ENCODE measurements at places on chromosomes 12 and 14.

GRCh38 chr12:123118497-123118896 lies 32.4 kb downstream of the PITPNM2 start:
- no peak for DNase-seq

DNA sequence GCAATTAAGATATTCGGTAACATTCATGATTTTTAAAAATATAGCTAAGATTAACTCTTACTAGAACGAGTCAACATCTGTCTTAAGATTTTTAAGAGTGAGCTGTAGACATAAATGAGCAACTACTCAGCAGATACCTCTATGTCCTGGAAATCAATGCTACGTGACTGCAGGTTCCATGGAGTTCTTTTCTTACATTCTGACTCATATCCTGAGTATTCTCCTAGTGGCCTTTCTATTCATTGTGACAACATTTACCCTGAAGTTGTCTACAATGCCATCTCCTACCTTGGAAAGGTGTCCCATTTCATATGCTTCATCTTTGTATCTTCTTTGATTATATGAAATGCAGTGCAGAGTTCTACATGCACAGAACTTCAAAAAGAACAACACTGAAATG lies 59.9 kb downstream of the PKP2 start:
- DNase-seq = no peak

DNA sequence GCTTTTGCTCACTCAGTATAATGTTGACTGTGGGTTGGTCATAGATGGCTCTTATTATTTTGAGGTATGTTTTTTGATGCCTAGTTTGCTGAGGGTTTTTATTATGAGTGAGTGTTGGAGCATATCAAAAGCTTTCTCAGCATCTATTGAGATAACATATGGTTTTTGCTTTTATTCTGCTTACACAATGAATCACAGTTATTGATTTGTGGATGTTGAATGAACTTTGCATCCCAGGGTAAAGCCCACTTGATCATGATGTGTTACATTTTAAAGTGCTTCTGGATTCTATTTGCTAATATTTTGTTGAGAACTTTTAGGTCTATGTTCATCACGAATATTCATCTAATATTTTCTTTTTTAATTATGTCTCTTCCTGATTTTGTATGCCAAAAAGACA lies 1260.3 kb downstream of the TMEM121 start:
- no peak for DNase-seq

GRCh38 chr12:65881965-65882413 lies 57.7 kb downstream of the HMGA2 start:
- no peak for DNase-seq

GRCh38 chr14:36817071-36817930 lies 155.6 kb downstream of the PAX9 start:
- no peak for DNase-seq

DNA sequence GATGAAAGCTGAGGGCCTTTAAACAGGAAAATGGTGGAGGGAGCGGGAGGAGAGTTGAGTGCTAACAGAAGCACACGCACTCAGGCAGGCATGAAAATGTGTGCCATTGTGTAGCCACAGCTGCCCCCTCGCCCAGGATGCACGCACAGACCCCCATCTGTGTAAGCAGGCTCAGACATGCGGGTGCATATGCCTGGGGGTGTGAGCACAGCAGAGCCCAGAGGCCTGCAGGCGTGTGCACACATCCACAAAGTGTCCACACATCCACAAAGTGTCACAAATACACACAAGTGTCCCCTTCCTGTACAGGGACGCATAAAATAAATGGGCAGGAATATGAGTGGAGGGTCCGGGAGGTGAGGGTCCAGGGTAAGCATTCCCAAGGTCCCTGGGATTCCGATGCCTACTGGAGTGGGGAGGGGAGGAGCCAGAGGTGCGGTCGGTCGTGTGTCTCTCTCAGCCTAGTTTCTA lies 805 bp upstream of the KRT7 start:
- DNase-seq = no peak

DNA sequence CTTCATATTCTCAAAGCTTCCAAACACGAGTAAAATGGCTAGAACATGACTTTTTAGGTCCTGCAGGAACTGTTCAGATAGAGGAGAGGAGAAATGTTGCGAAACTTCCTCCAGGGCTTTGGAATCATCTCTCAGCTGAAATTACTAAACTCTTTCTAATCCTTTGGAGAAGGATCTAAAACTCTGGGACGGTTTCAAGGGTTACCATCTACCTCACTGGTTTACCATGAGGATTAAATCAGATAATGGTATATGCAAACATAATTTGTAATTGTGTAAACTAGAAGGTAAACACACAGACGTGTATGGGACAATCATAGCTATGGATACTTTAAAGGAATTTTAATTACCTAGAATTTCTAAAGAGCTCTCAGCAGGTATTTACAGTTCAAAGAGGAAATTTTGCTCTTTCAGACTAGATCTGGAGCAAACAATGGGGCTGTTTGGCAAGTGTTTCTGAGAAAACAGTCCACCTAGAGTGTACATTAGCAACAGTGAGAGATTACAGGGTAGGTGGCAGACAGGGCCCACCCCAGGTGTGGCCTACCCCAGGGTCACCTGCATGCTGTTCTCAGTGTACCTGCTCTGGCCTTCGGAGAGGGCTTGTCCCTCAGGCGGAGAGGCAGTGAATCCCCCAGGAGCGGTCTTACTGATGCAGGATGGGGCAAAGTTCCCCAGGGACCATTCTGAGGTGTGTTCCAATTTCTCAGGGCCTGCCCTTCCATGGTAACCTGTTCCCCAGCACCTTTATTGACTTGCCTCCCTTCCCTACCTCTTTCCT lies 124.7 kb upstream of the MAX start:
- no peak for DNase-seq

DNA sequence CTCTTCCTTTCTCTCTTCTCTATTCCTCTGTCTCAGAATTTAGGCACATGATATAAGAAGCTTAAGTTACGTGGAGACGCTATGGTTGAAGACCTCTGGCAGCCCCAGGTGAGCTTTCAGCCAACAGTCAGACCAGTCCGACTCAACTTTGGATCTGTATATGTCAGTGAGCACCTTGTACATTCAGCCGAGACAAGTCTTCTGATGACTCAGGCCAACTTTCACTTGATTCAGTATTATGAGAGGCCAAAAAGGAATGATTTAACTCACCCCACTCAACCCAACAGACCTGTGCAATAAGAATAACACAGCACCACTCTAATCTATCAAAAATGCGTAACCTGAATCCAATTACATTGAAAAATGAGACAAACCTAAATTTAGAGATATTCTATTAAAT lies 47.5 kb upstream of the FOXG1 start:
- no peak for DNase-seq

DNA sequence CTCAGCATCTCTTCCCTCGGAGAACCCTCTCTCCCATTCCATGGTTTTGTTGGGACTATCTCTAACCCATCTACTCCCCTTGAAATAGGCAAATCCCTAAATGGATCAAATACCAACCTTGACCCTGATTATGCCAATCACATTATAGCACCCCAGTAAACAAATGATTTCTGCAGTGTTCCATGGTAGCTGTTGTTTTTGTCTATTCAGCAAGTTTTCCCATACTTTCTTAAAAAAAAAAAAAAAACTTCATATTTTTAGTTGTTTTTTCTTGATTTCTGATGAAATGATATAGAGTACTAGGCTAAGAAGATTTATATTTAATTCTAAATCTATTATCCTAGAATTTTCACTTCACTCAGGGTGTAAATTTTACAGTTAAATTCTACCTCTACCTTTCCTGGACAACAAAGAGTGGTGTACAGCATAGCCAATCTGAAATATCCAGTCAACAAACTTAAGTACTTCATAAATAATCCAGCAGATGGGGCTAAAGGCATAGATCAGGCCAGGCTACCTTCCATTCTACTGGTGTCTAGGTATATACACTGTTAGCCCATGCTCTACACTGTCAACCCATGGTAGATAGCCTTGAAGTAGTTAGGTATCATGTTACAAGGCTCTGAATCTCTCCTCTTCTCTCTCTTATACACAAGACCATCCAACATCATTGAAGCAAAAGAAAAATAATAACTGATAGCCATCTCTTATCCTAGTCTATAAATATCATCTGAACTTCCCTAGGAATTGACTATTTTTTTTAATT lies 82.2 kb downstream of the PLEKHG7 start:
- peak; percentile 61 for DNase-seq

GRCh38 chr14:81517798-81518398 lies 15.8 kb downstream of the SEL1L start:
- no peak for DNase-seq

DNA sequence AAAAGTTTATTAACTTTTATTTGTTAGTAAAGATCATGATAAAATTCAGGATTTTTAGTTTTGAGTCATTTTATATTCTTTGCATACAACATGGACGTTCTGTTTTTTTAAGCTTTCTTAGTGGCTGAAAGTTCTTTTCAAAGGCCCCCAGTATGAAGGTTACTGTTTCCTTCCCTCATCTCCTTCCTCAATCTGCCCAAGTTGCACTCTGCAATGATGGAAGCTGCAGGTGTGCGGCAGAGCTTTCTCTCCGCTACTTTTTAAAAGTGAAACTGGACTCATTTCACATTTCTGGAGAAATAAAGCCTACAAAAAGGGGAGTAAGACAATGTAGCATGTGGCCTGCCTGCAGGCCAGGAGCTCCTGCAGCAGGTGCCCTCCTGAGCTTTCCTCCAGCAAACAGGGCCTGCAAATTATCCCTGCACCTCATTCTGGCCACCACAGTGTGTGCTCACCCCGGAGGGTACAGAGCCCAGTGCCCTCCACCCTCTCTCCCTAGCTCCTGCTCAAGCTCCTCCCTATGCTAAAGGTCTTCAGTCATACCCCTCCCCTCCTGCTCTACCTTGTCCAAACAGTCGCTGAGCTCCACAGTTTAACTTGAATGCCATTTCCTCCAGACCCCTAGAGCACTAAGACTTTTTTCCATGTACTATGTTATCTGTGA lies 78.9 kb downstream of the SETD3 start:
- no peak for DNase-seq
